Uterus (tissue), 4 donors: ENCODE measurements at places on chromosomes 5 and 9.

- H3K4me1 ChIP-seq: no peaks in the 10 kb centered on the region
- no peak for DNase-seq
- no peaks in the 10 kb centered on the region for H3K27me3 ChIP-seq
- no peaks in the 10 kb centered on the region for H3K36me3 ChIP-seq
- no peak overlapping the region for H3K4me3 ChIP-seq
These were observed 5.5 kb downstream of the ADRB2 start for GRCh38 chr5:148831590-148832565.

DNA sequence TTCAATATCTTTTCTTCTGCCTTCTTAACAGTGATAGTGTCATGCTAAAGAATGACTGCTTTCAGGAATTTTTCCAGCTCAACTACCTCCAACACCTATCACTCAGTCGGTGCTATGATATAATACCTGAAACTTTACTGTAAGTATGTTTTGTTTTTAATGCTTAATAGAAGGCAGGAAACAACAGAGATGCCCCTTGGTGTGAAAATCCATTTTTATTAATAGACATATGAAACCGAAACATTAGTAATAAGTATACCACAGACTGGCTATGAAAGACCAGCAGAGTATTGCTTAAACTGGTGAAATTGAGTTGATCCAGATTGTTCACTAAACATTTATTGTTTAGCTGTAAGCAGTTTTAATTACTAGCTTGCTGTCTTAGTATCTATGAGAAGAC, 25.2 kb downstream of the SKP2 start:
- H3K4me1 ChIP-seq: no peaks in the 10 kb centered on the region
- H3K36me3 ChIP-seq: no peaks in the 10 kb centered on the region
- no peaks in the 10 kb centered on the region for H3K27me3 ChIP-seq
- H3K4me3 ChIP-seq: no peak overlapping the region

DNA sequence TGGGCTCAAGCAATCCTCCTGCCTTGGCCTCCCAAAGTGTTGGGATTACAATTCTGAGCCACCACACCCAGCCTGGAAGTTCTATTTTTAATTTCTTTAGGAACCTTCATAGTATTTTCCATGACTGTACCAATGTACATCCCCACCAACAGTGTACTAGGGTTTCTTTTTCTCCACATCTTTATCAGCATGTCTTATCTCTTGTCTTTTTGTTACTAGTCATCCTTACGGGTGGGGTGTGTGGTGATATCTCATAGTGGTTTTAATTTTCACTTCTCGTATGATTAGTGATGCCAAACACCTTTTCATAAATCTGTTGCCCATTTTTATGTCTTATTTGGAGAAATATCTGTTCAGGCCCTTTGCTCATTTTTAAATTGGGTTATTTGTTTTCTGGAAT, 123.0 kb upstream of the MEF2C start:
- no peaks in the 10 kb centered on the region for H3K4me1 ChIP-seq
- H3K27me3 ChIP-seq: no peaks in the 10 kb centered on the region
- no peak for DNase-seq
- no peak overlapping the region for H3K27ac ChIP-seq
- no peaks in the 10 kb centered on the region for H3K36me3 ChIP-seq

- H3K4me3 ChIP-seq: no peak overlapping the region
- no peak for DNase-seq
- H3K36me3 ChIP-seq: no peaks in the 10 kb centered on the region
These were observed 48.0 kb downstream of the SLC12A7 start for GRCh38 chr5:1063661-1064382.

GRCh38 chr9:32161209-32161608, 223.2 kb upstream of the ACO1 start:
- H3K27me3 ChIP-seq: no peaks in the 10 kb centered on the region
- no peak overlapping the region for H3K27ac ChIP-seq
- no peaks in the 10 kb centered on the region for H3K36me3 ChIP-seq
- no peaks in the 10 kb centered on the region for H3K4me1 ChIP-seq
- no peak overlapping the region for H3K4me3 ChIP-seq

DNA sequence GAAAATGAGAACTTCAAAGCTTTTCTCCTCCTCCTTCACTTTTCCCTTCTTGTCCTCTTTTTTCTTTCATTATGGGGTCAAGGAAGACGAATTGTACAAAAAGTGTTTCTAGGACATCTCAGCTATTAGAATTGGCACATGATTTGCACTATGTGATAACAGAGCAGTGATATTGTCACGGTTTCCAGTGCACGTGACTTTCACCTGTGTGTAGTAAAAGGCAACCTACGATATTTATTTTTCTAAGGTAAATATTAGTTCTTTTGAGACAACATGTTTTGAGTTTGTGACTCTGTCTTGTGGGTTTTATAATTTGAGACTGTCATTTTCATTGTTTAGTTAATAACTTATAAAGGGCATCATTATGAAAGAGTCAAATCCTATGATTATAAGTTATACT, 213.1 kb downstream of the PSAT1 start:
- H3K36me3 ChIP-seq: no peaks in the 10 kb centered on the region
- no peaks in the 10 kb centered on the region for H3K27me3 ChIP-seq
- H3K27ac ChIP-seq: no peak overlapping the region
- no peak overlapping the region for H3K4me3 ChIP-seq
- DNase-seq: no peak
- no peaks in the 10 kb centered on the region for H3K4me1 ChIP-seq

- H3K4me3 ChIP-seq: no peak overlapping the region
- no peak overlapping the region for H3K27ac ChIP-seq
- H3K27me3 ChIP-seq: no peaks in the 10 kb centered on the region
- no peak for DNase-seq
These were observed 492.5 kb downstream of the ACTL7B start for GRCh38 chr9:108363311-108363710.

DNA sequence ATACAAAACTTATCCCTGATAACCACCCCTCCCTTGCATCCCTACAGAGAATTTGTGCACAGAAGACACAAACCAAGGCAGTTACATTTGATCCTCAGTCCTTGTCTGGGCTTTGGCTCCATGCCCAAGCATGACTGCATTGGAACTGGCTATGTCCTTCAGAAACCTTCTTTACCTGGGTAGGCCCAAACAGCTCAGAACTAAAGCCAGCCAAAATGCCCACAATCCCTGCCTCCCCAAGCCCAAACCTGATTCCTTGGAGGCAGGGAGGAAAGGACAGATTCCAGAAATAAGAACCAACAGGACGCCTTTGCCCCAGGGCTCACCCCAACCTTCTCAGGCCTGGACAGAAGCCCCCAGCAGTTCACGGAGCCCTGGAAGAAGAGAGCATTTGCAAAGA, 8.2 kb downstream of the IL17B start:
- H3K4me1 ChIP-seq: no peaks in the 10 kb centered on the region
- peak; percentile 42 for DNase-seq
- peak overlapping the region; percentile 72 for H3K27ac ChIP-seq
- H3K36me3 ChIP-seq: no peaks in the 10 kb centered on the region
- H3K27me3 ChIP-seq: no peaks in the 10 kb centered on the region

- no peaks in the 10 kb centered on the region for H3K36me3 ChIP-seq
- H3K4me3 ChIP-seq: no peak overlapping the region
- H3K27ac ChIP-seq: no peak overlapping the region
- H3K27me3 ChIP-seq: no peaks in the 10 kb centered on the region
- DNase-seq: no peak
- H3K4me1 ChIP-seq: no peaks in the 10 kb centered on the region
These were observed 14.3 kb downstream of the SNX30 start for GRCh38 chr9:112764837-112765236.

DNA sequence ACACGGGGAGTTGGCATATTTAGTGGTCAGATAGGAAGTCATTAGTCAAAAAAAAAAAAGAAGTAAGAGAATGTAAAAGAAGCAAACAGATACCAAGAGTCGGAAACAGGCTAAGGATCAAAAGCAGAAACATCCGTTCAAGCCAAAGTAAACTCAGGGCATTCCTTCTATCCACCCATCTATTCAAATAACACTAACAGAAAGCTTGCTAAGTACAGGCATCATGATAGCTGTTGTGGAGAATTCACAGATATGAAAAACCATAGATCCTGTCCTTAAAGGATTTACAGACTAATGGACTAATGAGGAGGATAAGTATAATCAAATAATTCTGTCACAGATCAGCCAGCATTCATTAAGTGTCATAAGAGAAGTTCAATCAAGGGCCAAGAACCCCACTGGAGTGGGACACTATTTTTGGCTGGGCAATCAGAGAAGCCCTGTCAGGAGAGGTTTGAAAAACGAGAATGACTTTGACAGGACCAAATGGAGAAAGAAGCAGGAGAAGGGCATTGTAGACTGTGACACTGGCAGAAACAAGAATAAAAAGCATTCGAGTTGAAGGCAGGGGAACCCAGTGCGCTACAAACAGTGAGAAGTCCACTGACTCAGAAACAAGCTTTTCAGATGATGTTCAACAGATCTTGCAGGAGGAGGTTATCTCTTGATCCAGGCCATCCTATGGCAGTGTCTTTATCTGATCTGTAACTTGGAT, 154.2 kb upstream of the TSLP start:
- DNase-seq: no peak
- no peaks in the 10 kb centered on the region for H3K27me3 ChIP-seq
- H3K4me1 ChIP-seq: no peaks in the 10 kb centered on the region
- H3K27ac ChIP-seq: no peak overlapping the region
- H3K36me3 ChIP-seq: no peaks in the 10 kb centered on the region

- no peaks in the 10 kb centered on the region for H3K27me3 ChIP-seq
- H3K4me1 ChIP-seq: no peaks in the 10 kb centered on the region
- H3K36me3 ChIP-seq: no peaks in the 10 kb centered on the region
- no peak for DNase-seq
These were observed 1030.2 kb upstream of the SEMA6A start for GRCh38 chr5:117604845-117605244.

DNA sequence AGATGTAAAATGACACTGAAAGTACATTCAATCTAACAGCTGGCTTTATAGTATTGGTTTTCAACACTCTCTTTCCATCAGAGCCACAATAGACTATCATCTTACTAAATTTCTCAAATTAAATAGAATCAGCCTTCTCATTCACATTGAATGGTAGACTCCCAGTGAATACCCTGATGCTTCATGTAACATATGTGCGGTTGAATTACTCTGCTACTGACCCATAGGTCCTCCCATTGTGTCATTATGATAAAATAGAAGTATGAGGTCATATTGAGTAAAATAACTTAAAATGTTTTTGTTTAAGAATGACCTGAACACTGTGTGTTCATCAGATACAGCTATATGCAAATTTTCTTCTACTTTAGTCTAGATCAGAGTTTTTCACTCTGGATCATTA, 75.9 kb upstream of the ADAMTSL1 start:
- H3K36me3 ChIP-seq: no peaks in the 10 kb centered on the region
- H3K27me3 ChIP-seq: no peaks in the 10 kb centered on the region
- no peak for DNase-seq
- peaks cover 12% of the 10 kb centered on the region for H3K4me1 ChIP-seq
- H3K27ac ChIP-seq: peak overlapping the region; percentile 92

DNA sequence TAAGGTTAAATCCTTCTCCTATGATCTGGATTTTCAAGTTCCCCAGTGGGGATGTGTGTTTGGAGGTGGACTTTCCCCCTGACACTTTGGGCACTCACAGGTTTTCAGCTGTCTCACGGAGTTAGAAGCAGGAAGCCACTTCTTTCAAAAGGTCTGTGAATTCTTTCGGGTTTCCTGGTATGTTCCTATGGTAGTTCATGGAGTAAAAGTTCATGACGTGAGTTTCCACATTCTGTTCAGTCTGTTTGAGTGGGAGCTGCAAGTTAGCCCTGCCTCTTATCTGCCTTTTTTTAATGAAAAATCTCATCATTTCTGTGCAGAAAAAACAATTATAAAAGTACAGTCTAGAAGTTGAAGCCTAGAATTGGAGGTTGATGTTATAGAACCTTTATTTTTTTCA, 24.9 kb upstream of the SNCAIP start:
- no peak overlapping the region for H3K4me3 ChIP-seq
- H3K27me3 ChIP-seq: no peaks in the 10 kb centered on the region
- H3K27ac ChIP-seq: no peak overlapping the region
- H3K4me1 ChIP-seq: no peaks in the 10 kb centered on the region
- no peaks in the 10 kb centered on the region for H3K36me3 ChIP-seq

- no peak overlapping the region for H3K27ac ChIP-seq
- no peaks in the 10 kb centered on the region for H3K27me3 ChIP-seq
- DNase-seq: no peak
- H3K4me3 ChIP-seq: no peak overlapping the region
- no peaks in the 10 kb centered on the region for H3K4me1 ChIP-seq
These were observed 14.2 kb downstream of the SPATA31E1 start for GRCh38 chr9:87896891-87897290.

- H3K4me1 ChIP-seq: no peaks in the 10 kb centered on the region
- no peak for DNase-seq
- no peaks in the 10 kb centered on the region for H3K27me3 ChIP-seq
- H3K4me3 ChIP-seq: no peak overlapping the region
- no peaks in the 10 kb centered on the region for H3K36me3 ChIP-seq
These were observed 35.7 kb upstream of the OR13D1 start for GRCh38 chr9:104658496-104659195.

DNA sequence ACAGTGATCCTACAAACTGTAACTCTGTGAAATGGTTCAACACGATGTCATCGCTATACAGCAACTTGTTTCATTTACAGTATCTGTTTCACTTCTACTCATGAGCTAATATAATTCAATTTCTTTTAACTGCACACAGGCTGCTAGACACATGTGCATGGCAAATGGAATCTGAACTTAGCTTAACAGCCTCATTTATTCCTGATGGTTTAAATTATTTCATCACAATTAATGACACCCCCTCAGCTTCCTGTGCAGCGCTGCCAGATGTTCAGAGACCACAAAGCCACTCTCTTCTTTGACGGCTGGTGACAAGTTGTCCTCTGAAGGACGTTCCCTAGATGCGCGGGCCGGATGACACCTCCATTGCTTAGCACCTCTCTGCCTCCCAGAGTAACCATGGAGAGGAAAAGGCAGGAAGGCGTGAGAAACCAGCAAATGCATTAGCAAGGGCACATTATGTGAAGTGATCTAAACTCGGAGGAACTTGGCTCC, 191.1 kb downstream of the BNC2 start:
- DNase-seq: no peak
- H3K4me3 ChIP-seq: no peak overlapping the region
- H3K27ac ChIP-seq: no peak overlapping the region
- no peaks in the 10 kb centered on the region for H3K27me3 ChIP-seq

DNA sequence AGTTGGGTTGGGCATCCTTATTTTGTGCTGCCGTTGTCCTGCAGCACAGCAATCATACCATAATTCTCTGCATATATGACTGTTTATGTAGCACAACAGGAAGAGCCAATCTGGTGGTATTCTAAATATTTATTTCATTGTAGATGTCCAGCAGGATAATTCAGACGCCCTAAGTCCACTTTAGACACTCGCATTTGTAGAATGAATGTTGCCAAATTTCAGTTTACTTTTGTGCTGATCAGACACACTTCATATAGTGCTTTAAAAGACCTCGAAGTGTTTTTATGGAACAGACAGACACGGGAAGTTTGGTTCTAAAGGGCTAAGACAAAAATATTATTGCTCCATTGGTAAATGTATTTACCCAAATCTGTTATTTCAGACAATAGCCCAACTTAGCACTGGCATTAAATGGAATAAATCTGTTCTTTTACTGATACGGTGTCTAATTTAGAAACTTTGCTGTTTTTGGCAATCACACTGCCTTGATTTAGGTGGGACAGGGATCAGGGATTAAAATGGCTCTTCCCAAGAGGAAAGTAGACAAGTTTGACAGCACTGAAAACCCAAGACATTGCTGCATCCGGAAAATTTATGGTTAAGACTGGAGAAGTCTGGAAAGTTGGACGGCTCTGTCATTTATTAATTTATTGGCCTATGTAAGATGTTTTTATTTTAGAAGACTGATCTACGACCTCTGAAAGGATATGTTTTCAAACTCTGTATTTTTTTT, 35.3 kb downstream of the PRDM6 start:
- H3K4me1 ChIP-seq: no peaks in the 10 kb centered on the region
- no peaks in the 10 kb centered on the region for H3K36me3 ChIP-seq
- no peak overlapping the region for H3K4me3 ChIP-seq
- H3K27me3 ChIP-seq: no peaks in the 10 kb centered on the region
- DNase-seq: no peak
